OCI-M1 (cell line): ENCODE measurements at places on chromosomes 1 and 21.
A peak's percentile ranks its signal among the peaks of the same experiment; 100 is the strongest.

- peak; percentile 69 for DNase-seq
These were observed 5.9 kb upstream of the FNDC5 start for GRCh38 chr1:32876341-32877210.

GRCh38 chr1:148362216-148362611 is 120.9 kb downstream of the PPIAL4G start:
- no peak for DNase-seq

DNA sequence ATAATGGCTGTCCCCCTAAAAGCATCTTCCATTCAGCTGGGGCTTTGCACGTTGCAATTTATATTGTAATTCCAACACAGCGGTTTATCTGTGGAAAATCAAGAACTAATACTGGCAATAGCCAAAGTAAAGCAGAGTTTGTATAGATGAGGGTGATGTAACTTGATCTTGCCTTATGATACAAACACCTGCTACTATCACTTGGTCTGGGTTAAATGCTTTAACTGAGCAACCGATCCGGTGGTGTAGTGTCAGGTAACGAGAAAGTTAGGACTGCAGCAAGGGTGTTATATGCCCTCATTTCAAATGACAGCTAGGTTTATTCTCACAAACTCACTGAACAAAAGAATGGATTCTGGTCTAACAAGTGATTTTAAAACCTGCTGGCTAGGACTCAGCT is 47.3 kb upstream of the PLPPR4 start:
- no peak for DNase-seq

DNA sequence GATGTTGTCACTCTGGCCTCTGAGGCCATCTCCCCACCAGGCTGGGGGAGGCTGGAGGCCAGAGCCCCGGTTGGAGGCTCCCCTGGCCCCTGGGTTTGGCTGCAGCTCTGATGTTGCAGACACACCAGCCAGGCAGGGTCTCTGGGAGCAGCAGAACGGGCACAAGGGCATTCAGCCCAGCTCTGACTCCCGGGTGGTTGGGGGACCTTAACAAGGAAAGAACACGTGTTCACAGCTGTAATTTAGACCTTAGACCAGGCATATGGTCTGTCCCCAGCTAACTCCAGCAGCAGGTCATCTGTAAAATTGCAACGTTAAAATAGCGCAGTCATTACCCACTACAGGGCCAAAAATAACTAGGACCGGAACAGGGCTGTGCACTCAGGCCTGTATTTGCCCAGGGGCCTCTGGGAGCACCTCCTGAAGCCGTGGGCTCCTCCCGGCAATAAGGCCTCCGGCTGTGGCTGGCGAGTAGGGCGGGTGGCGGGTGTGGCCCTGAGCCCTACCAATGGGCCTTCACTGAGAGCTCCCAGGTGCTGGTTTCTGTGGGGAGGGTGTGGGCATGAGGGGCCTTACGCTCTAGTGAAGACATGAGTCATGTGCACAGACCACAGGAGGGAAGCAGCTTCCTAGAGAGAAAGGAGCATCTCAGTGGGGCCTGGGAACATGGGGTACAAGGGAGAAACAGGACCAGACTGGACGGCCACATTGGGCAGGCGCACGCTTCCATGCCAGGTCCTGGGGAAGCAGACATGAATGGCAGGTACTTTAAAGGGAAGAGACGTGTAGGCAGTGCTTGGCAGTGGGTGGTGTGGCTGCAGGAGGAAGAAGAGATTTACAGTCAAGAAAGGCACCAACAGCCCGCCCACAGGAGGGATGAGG is 6.1 kb downstream of the LDLRAP1 start:
- DNase-seq: peak; percentile 88
